ENCODE measurements at places on chromosomes 2 and 18.
A peak's percentile ranks its signal among the peaks of the same experiment; 100 is the strongest.

DNA sequence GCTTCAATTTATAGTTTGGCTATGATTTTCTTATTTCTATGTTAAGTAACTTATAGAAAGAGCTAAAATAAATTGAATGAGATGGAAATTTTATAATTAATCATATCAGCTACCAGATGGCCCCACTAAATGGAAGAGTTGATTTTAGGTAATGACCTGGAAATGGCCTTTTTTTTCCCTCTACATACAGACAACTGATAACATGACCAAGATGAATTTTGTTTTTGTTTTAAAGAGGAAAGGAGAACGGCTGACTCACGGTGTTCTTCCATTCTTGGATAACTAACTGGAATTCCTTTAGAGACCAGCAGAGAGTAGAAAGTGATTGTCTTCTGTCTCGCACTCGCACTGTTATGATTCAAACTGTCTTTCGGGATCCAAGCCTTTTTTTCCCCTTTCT is 91.0 kb downstream of the TMEM185B start:
- DNase-seq, result no peak

- no peak for DNase-seq
These were observed 57.5 kb downstream of the PAX3 start for GRCh38 chr2:222241128-222241870.

GRCh38 chr2:86783615-86784339 is 6.9 kb downstream of the CD8A start:
- no peak for DNase-seq

GRCh38 chr18:78984941-78985784 is 5.5 kb downstream of the SALL3 start:
- DNase-seq, result peak; percentile 38

- DNase-seq, result no peak
These were observed 173.7 kb downstream of the ASXL3 start for GRCh38 chr18:33751613-33752221.

GRCh38 chr2:138752197-138752956 is 27.8 kb downstream of the NXPH2 start:
- no peak for DNase-seq

DNA sequence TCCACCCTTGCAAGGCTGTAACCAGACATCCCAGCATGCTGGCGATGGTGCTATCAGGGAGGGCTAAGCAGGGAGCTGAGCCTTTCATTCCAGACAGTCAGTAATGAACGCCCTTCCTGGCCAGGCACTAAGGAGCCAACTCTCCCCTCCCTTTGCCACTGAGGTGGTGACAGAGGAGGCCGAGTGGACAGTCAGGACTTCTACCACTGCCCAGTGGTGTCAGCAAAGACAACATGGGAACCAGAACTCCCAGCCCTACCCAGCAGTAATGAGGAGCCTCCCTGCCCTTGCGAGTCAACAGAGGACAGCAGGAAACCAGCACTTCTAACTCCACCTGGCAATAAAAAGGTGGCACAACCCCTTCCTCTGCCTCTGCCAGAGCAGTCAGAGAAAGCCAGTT is 68.6 kb downstream of the ZAP70 start:
- DNase-seq, result no peak

- no peak for DNase-seq
These were observed 29.4 kb upstream of the GMPPA start for GRCh38 chr2:219469186-219469724.

- DNase-seq, result no peak
These were observed 65.6 kb downstream of the EPHA4 start for GRCh38 chr2:221506469-221506868.

DNA sequence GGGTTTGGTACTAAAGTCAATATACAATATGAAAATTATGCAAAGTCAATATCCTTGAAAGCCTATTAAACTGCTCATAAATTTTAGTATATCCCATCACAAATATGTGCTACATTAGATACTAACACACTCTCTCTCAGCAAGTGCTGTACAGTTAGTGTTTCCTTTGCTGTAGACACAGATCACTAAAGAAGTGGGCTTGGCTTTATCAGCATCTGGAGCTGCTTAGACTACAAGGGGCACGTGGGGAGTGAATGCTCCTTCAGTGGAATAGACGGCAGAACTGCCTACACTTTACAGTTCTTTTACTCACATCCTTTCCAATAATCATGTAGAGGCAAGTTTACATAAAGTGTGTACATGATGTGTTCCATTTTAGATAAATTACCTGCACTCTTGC is 26.0 kb upstream of the EFEMP1 start:
- DNase-seq, result no peak
